ENCODE measurements at places on chromosomes 2 and 18.
A peak's percentile ranks its signal among the peaks of the same experiment; 100 is the strongest.

- DNase-seq, result no peak
These were observed 22.5 kb downstream of the SLC14A2 start for GRCh38 chr18:45637546-45638327.

DNA sequence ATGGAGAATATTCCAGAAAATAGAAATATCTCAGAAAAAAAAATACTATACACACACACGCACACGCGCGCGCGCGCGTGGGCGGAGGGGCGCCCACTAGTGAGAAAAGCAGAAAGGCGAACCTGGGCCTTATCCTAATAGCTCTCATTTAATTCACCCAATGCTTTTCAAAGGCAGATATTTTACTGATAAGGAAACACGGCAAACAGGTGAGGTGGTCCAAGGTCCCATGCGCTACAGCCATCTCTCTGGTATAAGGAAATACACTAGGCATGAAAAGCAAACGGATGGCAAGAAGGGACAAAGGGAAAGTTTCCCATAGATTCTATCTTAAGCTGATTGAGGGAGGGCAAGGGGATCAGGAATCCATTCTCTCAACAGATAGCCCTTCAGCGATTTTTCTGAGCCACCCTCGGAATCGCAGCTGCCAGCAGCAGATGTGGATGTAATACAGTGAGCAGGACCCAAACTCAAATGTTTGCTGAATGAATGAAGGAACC, 136.7 kb downstream of the TMEM247 start:
- DNase-seq, result no peak

DNA sequence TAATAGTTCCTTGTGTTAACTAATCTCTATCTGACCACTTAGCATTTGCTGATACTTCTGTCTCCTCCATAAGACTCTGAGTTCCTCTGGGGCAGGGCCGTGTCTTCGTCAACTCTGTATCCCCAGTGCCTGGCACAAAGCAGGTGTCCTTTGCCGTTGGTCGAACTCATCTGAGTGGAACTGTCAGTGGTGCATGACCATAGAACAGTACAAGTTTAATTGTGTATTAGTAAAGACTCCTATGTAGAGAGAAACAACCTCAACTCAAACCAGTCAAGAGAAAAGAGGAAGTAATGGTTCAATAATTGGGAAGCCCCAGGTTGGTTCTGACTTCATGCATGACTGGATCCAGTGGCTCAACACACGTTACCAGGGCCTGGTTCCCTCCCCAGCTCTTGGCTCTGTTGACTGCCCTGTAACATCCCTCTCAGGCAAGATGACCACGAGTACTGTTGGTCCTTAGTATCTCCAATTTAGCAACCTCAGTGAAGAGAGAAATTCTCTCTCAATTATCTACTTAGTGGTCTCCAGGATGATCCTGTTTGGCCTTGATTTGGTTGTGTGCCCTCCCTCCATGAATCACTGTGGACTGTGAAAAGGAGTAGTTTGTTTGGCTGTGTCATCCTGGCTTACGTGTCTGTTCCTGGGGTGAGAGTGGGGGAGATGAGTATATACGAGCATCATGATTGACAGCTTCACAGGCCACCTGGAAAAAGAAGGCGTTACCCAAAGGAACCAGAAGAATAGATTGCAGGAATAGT, 58.5 kb upstream of the MSH6 start:
- DNase-seq, result peak; percentile 0

GRCh38 chr2:212173756-212174510, 364.7 kb downstream of the ERBB4 start:
- DNase-seq, result no peak

Measured in AML-193 (cell line).